ENCODE measurements at places on chromosomes 12 and 14.

DNA sequence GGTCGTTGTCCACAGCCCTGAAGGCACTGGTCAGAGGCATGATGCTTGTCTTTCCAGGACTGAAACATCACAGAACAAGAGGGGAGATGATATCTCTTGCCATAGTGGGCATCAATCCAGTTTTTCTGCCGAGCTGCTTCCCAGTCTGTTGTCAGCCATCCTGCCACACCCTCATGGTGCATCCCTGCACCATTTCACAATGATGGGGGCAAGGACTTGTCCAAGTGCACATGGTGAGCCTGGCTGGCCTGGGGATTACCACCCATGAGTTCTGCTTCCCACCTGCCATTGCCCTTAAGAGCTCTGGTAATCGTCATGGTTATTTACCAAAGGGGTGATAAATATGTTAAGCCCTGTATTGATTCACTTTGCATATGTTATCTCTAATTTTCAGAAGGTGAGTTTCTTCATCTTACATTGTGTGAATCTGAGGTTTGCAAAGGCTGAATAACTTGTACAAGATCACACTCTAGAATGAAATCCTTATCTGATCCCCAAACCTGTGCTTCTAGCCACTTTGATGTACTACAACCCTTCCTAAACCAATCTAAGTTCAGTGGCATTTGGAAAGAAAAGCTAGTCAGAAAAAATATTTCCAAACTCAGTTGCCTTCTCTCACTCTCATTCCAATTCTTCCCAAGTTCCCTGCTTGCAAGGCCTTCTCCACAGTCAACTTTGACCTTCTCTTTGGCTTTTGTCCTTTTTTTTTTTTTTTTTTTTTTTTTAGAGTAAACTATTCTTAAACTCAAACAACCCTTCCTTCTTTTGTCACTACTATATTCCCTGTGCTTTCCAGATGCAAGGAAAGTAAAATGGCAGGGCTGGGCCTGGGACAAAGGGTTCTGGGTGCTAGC, 2.3 kb downstream of the AVIL start:
- DNase-seq = no peak

- DNase-seq = peak; percentile 28
Measured at GRCh38 chr14:30607156-30607780, 14.9 kb upstream of the SCFD1 start.

DNA sequence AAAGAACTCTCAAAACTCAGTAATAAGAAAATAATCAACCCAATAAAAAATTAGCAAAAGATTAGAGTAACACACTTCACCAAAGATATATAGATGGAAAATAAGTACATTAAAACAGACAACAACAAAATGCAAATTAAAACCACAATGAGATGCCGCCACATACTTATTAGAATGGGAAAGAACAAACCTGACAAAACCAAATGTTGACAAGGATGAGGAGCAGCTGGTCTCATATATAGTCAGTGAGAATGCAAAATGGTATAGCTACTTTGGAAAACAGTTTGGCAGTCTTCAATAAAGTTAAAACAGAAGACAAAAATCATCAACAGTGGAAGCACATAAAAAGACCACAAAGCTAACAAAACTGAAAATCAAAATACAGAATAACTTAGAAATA, 29.1 kb downstream of the CRY1 start:
- DNase-seq = no peak

- no peak for DNase-seq
Measured at GRCh38 chr14:62629176-62629725, 416.0 kb downstream of the KCNH5 start.

DNA sequence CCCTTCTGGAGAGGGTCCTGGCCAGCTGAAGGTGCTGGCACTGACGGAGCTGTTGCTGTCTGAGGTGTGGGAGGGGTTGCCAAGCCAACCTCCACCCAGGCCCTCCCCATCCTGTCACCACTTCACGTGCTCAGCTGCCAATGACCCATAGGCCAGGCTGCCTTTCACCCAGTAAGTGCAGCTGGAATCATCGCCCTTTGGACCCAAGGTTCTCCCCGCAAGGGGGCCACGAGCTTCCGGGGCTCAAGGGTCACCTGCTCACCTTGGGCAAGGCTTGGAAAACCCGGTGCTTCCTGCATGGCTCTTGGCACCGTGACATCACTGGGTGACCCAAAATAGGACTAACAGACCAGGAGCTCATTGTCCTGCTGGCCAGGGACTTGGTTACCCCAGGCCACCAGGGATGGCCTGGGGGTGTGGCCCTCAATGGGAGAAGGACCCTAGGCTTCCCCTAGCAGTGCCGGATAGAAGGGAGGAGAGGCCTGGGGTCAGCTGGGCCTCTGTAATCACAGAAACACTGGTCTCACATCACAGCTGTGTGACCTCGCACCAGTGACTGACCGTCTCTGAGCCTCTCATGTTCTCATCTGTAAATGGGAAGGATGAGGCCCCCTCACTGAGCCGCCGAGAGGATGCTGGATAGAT, 51.3 kb downstream of the CCDC85C start:
- DNase-seq = no peak

DNA sequence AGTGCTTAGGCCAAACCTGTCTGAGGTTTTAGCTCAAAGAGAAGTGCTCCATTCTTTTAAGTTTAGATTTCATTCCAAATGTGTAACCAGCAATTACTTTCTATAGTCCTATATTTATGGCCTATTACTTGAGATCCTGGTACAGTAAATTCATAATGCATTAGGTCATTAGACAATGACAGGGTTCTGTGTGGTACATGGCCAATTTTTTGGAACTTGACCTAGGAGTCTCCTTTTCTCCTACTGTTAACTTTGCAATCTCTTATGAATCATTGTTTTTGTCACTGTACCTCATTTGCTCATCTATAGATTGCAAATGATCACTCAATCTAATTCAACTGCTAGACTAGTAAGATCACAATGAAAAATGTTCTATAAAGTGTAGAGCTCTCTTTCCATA, 136.7 kb downstream of the PDE3A start:
- DNase-seq = no peak

DNA sequence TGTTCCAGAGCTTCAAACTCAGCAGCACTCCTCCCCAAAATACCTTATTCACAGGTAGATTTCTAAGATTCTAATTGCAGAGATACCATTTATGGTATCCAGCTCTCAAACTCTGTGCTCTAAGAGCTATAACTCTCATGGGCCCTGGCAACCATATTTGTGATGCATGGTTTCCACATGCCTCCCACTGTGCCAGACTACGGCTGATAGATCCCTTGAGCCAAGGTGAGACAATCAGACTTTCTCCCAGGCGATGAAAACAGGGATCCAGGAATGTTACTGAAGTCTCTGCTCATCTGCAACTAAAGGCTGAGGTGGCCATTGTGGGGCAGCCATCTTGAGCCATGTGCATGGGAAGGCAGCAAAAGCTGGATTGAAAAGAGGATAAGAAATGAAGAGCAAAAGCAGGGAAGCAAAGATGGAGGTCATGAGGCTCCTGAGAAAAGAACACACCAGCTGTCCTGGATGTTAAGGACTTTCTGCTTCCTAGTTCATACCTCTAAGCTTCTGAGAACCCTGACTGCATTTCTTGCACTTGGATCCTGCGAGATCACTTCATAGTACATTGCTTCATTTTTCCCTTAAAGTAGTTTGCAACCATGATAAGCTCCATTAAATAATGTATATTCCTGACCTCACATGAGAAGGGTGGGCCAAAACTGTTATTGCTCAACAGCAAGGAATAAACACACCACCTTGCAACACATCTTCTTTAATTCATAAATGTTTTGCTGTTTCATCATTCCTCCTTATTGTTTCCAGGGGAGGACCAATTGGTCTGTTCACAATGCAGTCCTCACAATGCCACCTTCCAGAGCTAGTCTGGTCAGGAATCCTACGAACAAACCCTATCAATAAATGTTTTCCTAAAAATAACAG, 5.4 kb downstream of the EGLN3 start:
- no peak for DNase-seq

DNA sequence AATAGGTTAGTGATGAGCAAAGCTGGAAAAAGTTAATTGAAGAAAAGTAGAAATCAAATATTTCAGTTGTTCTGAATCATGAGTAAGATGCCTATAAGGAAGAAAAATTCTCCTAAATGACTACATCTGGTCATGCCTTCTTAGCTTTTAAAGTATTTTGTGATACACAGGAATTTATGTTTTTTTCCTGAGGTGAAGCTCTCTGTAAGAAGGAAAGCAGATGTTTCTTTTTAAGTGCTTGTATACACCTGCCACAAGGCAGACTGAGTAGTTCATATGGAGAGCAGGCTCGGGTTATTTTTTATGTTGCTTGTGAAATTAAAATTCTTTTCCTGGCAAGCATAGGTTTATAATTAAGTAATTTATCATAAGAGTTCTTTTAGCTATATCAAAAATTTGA, 275.2 kb downstream of the RAD51B start:
- DNase-seq = no peak

- no peak for DNase-seq
Measured at GRCh38 chr14:45558183-45558582, 305.2 kb upstream of the MIS18BP1 start.

- no peak for DNase-seq
Measured at GRCh38 chr12:75894965-75895754, 136.4 kb downstream of the PHLDA1 start.

DNA sequence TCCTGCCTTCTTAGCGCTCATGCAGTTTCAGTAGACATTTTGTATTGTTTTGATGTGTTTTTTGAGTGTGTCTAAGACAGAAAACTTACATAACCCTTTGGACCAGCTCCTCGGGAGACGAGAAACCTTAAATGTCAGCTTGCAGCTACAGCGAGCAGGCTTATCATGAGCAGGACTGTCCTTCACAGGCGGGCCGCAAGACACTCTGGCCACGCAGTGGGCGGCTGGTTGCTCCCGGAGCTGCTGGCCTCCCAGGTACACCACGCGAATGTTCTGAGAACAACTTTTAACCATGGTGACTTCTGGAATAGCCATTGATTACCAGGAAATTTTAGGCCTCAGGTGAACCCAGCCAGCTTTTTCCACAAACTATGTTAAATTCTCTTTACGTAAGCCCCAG, 164.1 kb upstream of the DIO3 start:
- DNase-seq = no peak
